Fibroblast of the aortic adventitia (primary cell): ENCODE measurements at places on chromosomes 16 and 17. TPM values are rescaled to one million over a fixed set of nuclear protein-coding genes. Genes with fewer than 3 reads are reported as not detected.

Gene CACNG3
- not detected in 2 replicates for total RNA-seq

Gene GNG13
- not detected in 2 replicates for total RNA-seq

Gene CCL16
- total RNA-seq, result not detected in 2 replicates

Gene TAT
- total RNA-seq, result not detected in 2 replicates

Gene PRSS53
- total RNA-seq, result 1.6 and 2.8 TPM in 2 replicates

Gene NTN3
- total RNA-seq, result 0.45 and 2.8 TPM in 2 replicates

Gene NAE1
- total RNA-seq, result 48.2 and 71.3 TPM in 2 replicates

Gene HS3ST6
- not detected in 2 replicates for total RNA-seq

Gene SNX20
- total RNA-seq, result not detected in 2 replicates

Gene DBNDD1
- total RNA-seq, result 0.16 and 1.7 TPM in 2 replicates

Gene CD300LB
- not detected in 2 replicates for total RNA-seq

Gene METTL9
- 221 and 390 TPM in 2 replicates for total RNA-seq

Gene CDH13
- total RNA-seq, result 55.7 and 58.0 TPM in 2 replicates

Gene C16orf74
- 0.81 and 12.0 TPM in 2 replicates for total RNA-seq

Gene ASPA
- total RNA-seq, result 1.9 and 9.7 TPM in 2 replicates

Gene KRTAP3-1
- not detected in 2 replicates for total RNA-seq

Gene TMC5
- under 0.01 TPM in 1 of 2 replicates, not detected in the other for total RNA-seq

Gene NOTUM
- 0.09 TPM in 1 of 2 replicates, not detected in the other for total RNA-seq

Gene MIS12
- total RNA-seq, result 7.4 and 22.8 TPM in 2 replicates

Gene CACNA1H
- 2.7 TPM in 1 of 2 replicates, not detected in the other for total RNA-seq

Gene ABCA3
- total RNA-seq, result 1.8 and 2.4 TPM in 2 replicates

Gene ADAD2
- not detected in 2 replicates for total RNA-seq

Gene CTRB1
- not detected in 2 replicates for total RNA-seq

Gene ITGAL
- not detected in 2 replicates for total RNA-seq

Gene HNF1B
- not detected in 2 replicates for total RNA-seq

Gene CHST5
- 0.09 TPM in 1 of 2 replicates, not detected in the other for total RNA-seq

Gene GLIS2
- 3.3 and 6.6 TPM in 2 replicates for total RNA-seq

Gene YBX2
- not detected in 2 replicates for total RNA-seq

Gene ANKRD40CL
- total RNA-seq, result not detected in 2 replicates

Gene IL34
- 3.4 and 10.9 TPM in 2 replicates for total RNA-seq

Gene GAST
- total RNA-seq, result not detected in 2 replicates

Gene ARL16
- total RNA-seq, result 21.3 and 26.4 TPM in 2 replicates

Gene OR2C1
- total RNA-seq, result 0.09 TPM in 1 of 2 replicates, not detected in the other

Gene VAT1L
- total RNA-seq, result 4.6 and 12.2 TPM in 2 replicates

Gene STX8
- total RNA-seq, result 59.3 and 77.5 TPM in 2 replicates

Gene SLC5A2
- total RNA-seq, result not detected in 2 replicates

Gene ALOX15B
- total RNA-seq, result 0.57 TPM in 1 of 2 replicates, not detected in the other

Gene CYB561
- total RNA-seq, result 16.4 and 29.5 TPM in 2 replicates

Gene EPN3
- total RNA-seq, result not detected in 2 replicates

Gene NTN1
- total RNA-seq, result 0.33 and 0.81 TPM in 2 replicates

Gene KRTAP4-9
- not detected in 2 replicates for total RNA-seq

Gene MGAT5B
- 0.18 and 0.74 TPM in 2 replicates for total RNA-seq

Gene DRC3
- total RNA-seq, result 0.74 and 1.8 TPM in 2 replicates
